ENCODE measurements at places on chromosomes 11 and 22.

- no peak for DNase-seq
These were observed 44.0 kb upstream of the WT1 start for GRCh38 chr11:32479291-32479690.

- DNase-seq = no peak
These were observed 24.8 kb downstream of the NARS2 start for GRCh38 chr11:78549624-78550409.

GRCh38 chr11:65658174-65659021, 4.3 kb downstream of the RELA start:
- no peak for DNase-seq

- DNase-seq = no peak
These were observed 42.7 kb downstream of the SCN3B start for GRCh38 chr11:123611698-123612097.

DNA sequence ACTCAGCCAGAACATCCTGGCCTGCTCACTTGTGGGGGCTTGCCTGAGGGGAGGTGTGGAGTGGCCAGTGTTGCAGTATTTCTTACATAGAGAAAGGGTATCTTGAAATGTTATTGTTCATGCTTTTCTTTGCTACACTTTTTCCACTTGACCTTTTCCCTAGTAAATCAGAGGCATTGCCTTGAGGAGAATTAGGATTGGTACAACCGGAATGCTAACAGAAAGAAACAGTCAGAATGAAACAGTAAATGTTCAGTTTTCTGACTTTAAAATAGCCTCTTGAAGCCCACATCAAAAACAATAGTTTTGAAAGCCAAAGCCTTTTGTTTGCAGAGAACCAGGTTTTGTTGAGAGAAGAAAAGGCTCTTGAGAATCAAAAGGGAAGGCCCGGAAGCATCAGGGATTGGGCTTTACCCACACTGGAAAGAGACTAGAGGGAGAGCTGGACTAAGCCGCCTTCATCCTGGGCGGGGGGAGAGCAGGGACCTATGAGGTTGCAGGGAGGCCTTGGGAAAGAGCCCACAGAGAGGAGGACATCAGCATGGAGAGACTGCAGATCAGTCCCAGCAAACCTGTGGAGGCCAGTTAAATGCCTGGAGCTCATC, 12.4 kb downstream of the ADM start:
- no peak for DNase-seq

DNA sequence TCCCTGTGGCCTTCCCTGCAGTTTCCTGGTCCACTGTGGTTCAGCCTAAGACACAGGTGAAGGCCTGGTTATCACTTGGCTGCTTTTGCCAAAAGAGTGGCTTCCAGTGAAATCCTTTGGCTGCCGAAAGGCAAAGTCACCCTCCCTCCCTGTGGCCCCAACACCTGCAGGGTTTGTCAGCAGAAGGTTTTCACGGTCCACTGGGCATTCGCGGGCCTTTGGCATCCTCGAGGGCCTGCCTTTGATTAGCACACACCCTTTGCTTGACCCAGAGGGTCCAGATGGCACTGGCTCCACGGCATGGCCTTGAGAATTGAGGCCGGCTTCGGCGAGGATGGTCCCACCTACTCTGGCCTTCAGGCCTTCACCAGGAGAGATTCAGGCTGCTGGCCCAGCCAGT, 35.3 kb downstream of the RTN4R start:
- DNase-seq = no peak

DNA sequence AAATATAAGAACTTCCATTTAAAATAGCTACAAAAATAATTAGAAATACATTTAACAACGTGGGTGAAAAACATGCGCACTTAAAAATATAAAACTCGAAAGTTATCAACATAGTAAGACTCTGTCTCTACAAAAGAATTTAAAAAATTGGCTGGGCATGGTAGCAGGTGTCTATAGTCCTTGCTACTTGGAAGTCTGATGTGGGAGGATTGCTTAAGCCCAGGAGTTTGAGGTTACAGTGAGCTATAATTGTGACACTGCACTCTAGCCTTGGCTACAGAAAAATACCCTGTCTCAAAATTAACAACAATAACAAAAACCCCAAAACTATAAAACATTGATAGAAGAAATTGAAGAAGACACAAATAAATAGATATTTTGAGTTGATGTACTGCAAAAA, 13.8 kb upstream of the CASP12 start:
- no peak for DNase-seq

GRCh38 chr22:30183861-30184278, 62.7 kb downstream of the LIF start:
- DNase-seq = no peak

GRCh38 chr22:29072193-29072978, 449 bp upstream of the KREMEN1 start:
- DNase-seq = peak; percentile 76

GRCh38 chr11:34277171-34277570, 80.6 kb downstream of the ABTB2 start:
- DNase-seq = no peak

GRCh38 chr11:27280140-27280539, 82.9 kb downstream of the CCDC34 start:
- no peak for DNase-seq

- no peak for DNase-seq
These were observed 31.7 kb upstream of the TMEM135 start for GRCh38 chr11:87006035-87006434.

DNA sequence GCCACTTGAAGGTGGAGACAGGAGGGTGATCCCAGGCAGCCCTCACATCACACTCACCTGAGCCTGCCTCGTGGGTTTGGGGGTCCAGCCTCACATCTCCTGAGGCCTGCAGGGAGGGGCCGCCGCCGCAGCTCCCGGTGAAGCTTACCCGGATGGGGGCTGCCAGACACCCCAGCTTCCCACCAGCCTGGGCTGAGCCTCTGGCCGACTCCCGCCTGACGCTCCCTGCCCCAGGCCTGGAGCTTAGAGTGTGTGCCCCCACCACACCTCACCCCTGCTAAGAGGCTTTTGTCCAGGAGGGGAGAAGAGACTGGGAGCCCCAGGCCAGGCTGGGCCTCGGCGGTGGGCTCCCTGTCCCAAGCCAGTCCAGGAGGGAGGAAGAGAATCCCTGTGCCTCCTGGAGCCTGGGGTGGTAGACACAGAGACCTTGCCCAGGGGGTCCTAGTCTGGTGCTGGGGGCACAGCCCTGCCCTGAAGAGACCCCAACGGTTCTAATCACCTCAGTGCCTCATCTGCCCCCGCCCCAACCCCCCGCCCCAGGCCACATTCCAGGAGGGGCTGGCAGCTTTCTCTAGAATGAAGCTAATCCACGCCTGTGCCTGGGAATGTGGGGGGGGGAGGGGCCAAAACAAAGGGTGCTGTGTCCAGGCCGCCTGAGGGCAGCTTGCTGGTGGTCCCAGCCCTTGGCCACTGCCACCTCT, at the start of gene SLC16A8:
Gene SLC16A8 (minus strand): TSS at position 254 of the 701 bp plus-strand sequence. CDS start 1,311 bp downstream, outside the sequence.
- DNase-seq = no peak

DNA sequence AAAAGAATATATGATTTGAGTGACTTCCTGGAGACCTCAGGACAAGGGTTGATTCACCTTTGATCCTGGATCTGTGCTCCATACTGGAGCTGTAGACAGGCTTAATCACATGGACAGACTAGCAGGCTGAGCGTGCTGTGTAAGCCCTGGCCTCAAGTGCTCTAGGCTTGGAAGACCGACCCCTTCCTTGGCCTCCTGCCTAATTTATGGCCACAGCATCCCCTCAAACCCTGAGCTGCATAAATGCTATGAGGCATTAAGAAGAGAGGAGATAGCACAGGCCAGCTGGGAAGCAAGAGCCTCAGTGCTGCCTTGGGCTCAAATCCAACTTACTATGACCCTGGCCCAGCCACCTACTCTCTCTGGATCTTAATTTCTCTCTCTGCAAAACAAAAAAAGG, 385.1 kb downstream of the BUD13 start:
- DNase-seq = no peak

DNA sequence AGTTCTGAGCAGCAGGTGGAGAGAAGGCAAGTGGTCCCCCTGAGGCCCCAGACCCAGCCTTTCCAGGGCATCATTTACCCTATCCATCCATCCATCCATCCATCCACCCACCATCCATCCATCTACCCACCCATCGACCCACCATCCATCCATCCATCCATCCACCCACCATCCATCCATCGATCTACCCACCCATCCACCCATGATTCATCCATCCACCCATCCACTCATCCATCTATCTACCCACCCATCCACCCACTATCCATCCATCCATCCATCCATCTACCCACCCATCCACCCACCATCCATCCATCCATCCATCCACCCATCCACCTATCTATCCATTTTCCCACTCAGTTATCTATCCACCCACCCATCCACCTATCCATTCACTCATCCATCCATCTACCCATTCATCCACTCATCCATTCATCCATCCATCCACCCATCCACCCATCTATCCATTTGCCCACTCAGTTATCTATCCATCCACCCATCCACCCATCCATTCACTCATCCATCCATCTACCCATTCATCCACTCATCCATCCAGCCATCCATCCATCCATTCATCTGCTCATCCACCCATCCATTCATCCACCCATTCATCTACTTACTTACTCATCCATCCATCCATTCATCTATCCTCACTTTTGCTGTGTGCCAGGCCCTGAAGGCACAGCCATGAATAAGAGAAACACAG, 63.4 kb downstream of the MCM5 start:
- no peak for DNase-seq

GRCh38 chr22:22480940-22481339, 27.6 kb downstream of the ZNF280B start:
- DNase-seq = no peak

GRCh38 chr22:38873469-38874411, 1.7 kb upstream of the CBX6 start:
- DNase-seq = peak; percentile 59

DNA sequence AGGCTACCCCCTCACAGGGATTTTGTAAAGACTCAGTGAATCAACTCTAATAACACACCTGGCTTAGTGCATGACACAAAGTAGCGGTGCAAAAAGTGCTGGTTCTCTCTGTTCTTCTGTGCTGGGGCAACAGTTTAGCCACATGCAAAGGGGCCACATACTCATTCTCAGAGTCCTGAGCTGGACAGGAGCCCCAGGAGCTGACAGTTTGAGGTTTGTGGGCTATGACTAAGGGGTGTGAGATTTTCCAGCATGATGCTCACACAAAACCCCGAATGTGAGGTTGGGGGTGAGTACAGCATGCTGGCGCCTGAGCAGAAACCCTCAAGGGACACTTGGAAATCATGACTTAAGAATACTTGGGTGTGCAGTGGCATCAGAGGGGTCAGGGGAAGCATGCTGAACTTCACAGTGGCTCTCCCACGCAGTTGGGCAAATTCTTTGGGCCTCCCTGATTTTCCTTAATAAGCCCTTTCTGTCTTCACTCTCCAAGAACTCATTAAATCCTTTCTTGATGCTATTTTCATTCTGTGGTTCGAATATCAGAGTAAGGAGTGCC, 31.0 kb downstream of the TMPRSS5 start:
- DNase-seq = no peak

- DNase-seq = no peak
These were observed 495 bp downstream of the GPR137 start for GRCh38 chr11:64285885-64286800.

DNA sequence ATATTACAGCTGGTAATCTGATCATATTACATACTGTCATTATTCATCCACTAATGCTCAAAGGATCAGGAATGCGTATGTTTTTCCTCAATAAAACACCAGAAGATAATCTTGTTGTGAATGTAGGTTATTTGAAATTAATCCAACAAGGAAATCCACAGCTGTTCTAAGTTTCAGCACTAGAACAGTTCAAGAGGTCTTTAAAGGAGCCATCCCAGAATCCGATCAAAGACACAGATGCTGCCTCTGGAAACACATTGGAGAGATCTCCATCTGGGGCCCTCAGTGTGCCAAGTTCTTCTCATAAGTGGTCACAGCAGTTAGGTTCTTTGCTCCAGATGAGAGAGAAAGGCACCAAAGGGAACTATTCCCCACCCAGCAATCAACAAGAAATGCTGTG, 1955.1 kb upstream of the RAG2 start:
- DNase-seq = no peak

DNA sequence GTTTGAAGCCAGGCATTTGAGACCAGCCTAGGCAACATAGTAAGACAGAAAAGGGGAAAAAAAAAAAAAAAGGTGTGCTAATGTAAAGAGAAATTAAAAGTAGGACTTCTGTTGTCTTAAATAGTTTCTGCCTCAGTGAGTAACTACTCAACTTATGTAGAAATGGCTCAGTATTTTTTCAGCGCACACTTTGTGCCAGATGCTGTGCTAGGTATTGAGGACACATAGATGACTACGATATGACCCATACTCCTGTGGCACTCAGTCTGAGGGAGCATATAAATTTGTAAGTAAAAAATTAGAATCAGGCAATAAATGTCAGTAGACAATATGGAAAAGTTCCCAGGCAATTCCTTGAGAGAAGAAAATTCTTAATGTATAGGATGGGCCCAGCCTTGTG, 93.9 kb downstream of the YAP1 start:
- DNase-seq = no peak

GRCh38 chr11:114280696-114281095, 15.5 kb upstream of the NNMT start:
- DNase-seq = peak; percentile 29

DNA sequence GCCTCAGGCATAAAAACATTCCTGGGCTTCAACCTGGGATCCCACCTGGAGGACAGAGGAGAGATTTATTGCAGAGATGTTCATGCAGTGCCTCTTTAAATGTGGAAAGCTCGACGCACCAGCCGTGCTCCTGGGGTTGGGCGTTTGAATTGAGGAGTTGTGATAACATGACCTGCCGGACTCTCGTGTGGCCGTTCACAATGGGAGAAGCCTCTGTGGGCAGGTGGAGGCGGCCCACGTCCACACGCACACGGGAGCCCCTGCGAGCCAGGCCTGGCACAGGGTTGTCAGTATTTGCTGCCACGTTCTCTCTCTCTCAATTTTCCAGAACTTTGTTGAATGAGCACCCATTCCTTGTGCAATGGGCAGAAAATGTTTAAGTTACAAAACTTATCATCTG, 58.3 kb upstream of the PPARA start:
- DNase-seq = no peak

DNA sequence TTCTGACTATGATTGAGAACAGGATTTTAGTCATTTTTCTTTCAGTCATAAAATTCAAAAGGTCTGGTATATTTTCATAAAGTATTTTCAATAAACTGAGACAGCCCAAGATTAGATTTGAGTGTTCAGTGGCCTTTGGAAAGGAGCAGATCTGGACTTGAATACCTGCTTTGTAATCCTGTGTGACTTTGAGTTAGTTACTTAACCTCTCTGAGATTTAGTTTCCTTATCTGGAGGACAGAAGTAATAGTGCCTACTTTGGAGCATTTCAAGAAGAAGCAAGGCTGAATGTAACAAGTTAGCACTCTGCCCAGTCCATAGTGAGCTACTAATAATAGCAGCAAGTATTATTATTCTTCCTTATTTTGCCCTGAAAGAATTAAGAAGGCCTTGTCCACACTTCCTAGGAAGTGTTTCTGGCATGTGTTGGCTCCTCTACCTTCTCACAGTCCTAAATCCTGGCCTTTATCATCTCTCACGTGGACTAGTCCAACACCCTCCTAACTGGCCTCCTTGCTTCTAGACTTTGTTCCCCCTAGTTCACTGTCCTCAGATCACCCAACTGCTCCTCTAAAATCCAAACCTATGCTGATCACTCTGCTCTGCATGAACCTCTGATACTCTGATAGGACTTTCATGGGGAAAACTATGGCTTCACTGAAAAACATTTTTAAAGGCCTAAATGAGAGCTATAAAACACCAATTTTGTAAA, 115.8 kb downstream of the PLEKHA7 start:
- no peak for DNase-seq

- no peak for DNase-seq
These were observed 2.7 kb downstream of the CPT1B start for GRCh38 chr22:50575426-50575941.

- peak; percentile 10 for DNase-seq
These were observed 125.0 kb downstream of the KCNQ1OT1 start for GRCh38 chr11:2574553-2575535.

GRCh38 chr11:1449490-1450243, 36.9 kb downstream of the MOB2 start:
- DNase-seq = no peak
